Right atrium auricular region (tissue), 2 donors: ENCODE measurements at places on chromosomes 13 and 19.
A peak's percentile ranks its signal among the peaks of the same experiment; 100 is the strongest.

DNA sequence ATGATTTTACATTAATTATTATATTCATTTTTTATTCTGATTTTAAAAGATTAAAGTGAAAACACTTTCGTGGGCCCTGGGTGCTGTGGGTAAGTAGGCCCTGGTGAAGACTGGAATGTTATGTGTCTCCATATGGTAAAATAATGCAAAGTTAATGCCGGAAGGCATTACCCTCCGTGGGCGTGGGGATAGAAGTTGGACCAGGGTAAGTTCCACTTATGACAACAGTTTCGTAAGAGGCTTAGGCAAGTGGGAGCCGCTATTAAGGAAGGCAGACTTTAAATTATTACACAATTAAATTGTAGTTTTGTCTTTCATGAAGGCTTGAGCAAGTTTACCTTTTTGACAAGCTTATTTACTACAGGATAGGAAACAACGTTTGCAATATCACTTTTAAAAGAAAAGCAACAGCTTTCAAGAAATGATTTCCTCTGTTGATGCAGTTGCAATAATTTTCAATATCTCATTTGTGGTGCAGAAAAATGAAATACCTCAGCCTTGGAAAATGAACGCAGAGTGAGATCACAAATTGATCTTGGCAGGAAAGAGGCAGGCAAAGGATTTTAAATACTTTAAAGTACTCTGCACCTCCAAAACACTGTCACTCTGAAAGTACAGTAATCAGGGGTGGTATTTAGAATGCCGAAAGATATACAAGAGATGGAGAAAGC, 310.6 kb downstream of the DCT start:
- no peak for DNase-seq

GRCh38 chr13:110486061-110486715, 75.3 kb downstream of the RAB20 start:
- DNase-seq = no peak

GRCh38 chr13:77919921-77920294, 1.3 kb upstream of the EDNRB start:
- no peak for DNase-seq

GRCh38 chr19:33520048-33520643, 1.4 kb downstream of the PEPD start:
- DNase-seq = no peak

DNA sequence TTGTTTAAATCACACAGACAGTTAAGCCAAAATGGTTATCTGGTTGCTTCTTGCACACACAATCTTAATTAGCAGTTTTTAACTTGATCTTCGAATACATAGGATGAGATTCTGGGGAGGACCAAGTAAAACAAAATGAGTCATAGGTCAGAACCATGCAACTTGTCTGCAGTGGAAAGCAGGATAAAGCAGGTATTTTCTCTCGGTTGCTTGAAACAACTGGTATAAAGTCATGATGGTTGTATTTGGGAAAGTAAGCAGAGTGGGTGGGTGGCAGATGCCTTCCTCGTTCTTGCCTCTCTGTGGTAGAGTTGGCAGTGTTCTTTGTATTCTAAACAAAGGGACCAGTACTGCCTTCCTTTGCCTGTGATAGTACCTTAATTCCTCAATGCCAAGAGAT, 167.0 kb downstream of the COG6 start:
- DNase-seq = no peak

- DNase-seq = no peak
These were observed 182.9 kb downstream of the TEX29 start for GRCh38 chr13:111503376-111503775.

DNA sequence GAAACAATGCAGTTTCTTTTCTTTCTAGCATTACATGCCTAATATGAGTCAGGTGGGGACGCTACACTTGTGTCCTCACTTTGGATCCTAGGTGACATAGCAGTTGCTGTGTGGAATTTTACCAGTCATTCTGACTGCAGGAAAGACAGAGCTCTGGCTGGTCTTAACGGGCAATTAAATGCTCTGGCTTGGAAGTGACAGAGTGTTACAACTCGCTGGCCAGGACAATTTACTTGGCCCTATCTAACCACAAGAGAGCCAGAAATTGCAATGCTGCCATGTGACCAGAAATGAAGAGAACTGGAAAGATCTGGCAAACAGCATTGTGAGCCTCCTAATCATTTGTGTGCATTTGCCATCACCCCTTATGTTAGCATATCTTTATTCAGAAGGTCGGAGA, 351.1 kb downstream of the DCT start:
- peak; percentile 68 for DNase-seq
